CD4-positive, alpha-beta memory T cell (primary cell): ENCODE measurements at places on chromosomes 6 and 20. TPM values are rescaled to one million over a fixed set of nuclear protein-coding genes. Genes with fewer than 3 reads are reported as not detected.

KCNK5 gene
- total RNA-seq: 0.79 TPM

SEMG1 gene
- total RNA-seq: not detected

PPP1R14C gene
- total RNA-seq: not detected

DNA sequence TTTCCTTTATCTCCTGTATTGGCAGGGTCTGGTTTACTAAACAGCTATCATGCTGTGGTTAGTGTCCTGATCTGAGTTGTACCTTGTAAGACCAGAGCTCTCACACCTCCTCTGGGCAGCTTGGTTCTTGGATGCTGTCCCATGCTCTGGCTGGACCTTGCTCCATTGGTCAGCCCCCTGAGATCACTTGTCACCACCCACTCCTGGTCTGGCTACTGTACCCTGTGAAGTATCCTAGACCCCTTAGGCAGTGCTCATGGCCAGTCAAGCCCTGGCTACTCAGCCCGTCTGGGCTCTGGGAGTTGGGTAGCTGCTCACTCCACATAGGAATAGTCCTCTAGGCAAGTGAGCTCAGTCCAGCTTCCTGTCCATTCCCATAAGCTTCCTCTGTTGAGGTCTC, 31.1 kb downstream of the ADGRF4 start:
- H3K4me1 ChIP-seq: no peaks in the 10 kb centered on the region
- no peak overlapping the region for H3K4me3 ChIP-seq
- no peak overlapping the region for H3K27ac ChIP-seq
- no peak for DNase-seq
- no peaks in the 10 kb centered on the region for H3K36me3 ChIP-seq
- H3K27me3 ChIP-seq: no peaks in the 10 kb centered on the region

CGA gene
- total RNA-seq: not detected

- no peaks in the 10 kb centered on the region for H3K27me3 ChIP-seq
- no peaks in the 10 kb centered on the region for H3K4me1 ChIP-seq
- no peak overlapping the region for H3K4me3 ChIP-seq
- H3K27ac ChIP-seq: no peak overlapping the region
- H3K36me3 ChIP-seq: no peaks in the 10 kb centered on the region
Observed at GRCh38 chr6:114172576-114173260, 170.1 kb downstream of the HS3ST5 start.

DNA sequence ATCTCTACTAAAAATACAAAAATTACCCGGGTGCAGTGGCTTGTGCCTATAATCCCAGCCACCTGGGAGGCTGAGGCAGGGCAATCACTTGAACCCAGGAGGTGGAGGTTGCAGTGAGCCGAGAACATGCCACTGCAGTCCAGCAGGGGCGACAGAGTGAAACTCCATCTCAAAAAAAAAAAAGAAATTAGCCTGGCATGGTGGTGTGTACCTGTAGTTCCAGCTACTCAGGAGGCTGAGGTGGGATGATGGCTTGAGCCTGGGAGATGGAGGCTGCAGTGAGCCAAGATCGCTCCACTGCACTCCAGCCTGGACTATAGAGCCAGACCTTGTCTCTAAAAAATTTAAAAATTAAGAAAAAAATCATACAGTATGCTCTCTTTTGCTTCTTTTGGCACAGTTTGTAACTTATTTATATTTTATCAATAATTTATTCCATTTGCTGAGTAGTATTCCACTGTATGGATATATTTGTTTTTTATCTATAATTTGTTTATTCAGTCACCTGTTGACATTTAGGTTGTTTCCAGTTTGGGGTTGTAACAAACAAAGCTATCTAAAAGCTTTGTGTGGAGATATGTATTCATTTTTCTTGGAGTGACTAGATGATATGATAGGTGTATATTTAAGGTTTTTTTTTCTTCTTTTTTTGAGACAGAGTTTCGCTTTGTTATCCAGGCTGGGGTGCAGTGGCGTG, 8.0 kb upstream of the MYBL2 start:
- H3K4me3 ChIP-seq: no peak overlapping the region
- H3K27ac ChIP-seq: no peak overlapping the region
- H3K4me1 ChIP-seq: peaks cover 9% of the 10 kb centered on the region
- H3K27me3 ChIP-seq: no peaks in the 10 kb centered on the region
- DNase-seq: no peak
- H3K36me3 ChIP-seq: no peaks in the 10 kb centered on the region

- H3K36me3 ChIP-seq: peaks cover 6% of the 10 kb centered on the region
- no peak overlapping the region for H3K4me3 ChIP-seq
- H3K27me3 ChIP-seq: no peaks in the 10 kb centered on the region
- no peak for DNase-seq
- H3K27ac ChIP-seq: no peak overlapping the region
Observed at GRCh38 chr6:144722925-144723324, 437.8 kb downstream of the UTRN start.

DNA sequence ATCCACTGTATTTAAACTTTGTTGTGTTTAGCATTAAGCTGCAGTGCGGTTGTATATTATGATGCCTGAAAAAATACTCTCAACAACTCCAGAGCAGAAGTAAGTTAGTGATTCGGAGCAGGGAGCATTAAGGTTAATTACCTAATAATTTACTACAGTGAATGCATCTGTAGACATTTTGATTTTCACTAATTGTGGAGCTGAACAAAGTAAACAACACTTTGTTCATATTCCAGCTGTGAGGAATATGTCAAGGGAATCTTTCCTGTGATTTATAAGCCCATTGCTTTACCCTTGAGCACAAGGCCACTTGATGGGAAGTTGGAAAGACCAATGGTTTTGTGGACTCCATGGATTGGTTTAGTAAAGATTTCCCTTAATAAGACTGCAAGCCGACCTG, 77.1 kb downstream of the CBLN4 start:
- H3K27me3 ChIP-seq: no peaks in the 10 kb centered on the region
- no peaks in the 10 kb centered on the region for H3K4me1 ChIP-seq
- no peak for DNase-seq
- no peaks in the 10 kb centered on the region for H3K36me3 ChIP-seq

GJA1 gene
- not detected for total RNA-seq

DNA sequence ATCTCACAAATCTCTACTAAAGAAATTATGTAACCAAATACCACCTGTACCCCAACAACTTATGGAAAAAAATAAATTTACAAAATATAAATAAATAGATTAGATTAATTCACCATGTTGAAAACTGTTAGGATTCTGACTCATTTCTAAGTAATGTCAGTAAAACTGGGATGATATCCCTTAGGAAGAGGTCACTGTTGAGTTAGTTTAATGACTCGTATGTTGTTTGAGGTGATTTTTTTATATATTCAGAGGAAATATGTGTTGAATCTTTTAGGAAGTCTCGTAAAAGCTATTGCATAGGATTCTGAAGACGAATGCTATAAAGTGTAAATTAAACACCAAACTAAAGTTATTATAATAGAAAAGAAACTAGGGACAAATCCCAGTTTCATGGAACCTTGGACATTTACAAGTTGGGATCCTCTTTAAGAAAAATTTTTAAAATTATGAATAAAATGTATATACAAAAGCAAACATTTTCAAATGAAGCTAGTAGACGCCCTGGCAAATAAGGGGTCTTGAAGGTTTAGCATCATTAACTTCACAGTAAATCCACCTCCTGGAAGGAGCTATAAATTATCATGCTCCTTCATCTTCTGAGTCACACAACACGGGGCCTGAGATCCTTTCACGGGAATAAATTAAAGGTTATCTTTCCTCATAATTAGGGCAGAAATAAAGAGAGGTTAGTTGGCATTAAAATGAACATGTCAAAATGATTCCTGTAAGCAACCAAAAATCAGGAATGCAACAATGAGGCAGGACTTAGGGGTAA, 37.0 kb upstream of the POU3F2 start:
- H3K4me3 ChIP-seq: no peak overlapping the region
- H3K27me3 ChIP-seq: no peaks in the 10 kb centered on the region
- no peaks in the 10 kb centered on the region for H3K4me1 ChIP-seq

MCCD1 gene
- not detected for total RNA-seq

TSBP1 gene
- not detected for total RNA-seq

DNA sequence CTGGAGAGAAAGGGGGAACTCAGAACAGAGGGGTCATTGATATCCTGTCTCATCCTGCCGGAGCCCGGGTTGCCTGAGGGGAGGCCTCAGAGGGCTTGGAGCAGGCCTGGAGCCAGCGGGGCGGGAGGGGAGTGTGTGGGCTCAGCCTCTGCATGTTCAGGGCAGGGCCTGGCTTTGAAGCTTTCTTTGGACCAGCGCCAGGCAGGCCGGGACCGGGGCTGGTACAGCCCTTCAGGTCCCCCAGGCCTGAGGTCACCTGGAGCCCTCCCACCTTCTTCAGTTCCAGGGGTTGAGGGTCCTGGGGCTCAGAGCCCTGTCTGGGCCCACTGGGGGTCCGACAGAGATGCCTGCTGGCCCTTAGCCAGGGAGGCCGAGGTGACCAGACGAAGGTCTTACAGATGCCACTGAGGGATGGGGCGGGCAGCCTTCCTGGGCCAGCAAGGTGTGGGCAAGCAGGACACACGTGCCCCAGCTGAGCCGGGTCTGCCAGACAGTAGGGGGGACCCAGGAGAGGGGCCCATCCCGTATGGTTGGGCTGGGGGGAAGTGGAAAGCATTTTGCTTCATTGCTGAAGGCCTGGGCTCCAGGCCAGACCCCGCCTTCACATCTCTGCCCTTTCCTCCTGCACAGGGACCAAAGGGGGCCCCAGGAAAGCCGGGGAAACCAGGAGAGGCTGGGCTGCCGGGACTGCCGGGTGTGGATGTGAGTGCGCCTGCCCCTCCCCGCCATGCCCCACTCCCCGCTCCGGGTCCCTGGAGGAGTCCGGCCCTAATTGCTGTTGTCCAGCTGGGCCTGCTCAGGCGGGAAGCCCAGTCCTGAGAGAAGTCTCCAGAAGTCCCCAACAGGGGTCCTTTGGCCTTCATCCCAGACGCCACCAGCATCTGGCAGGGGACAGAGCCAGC, 2.0 kb downstream of the COL9A3 start:
- no peak for DNase-seq
- no peak overlapping the region for H3K27ac ChIP-seq
- peaks cover 17% of the 10 kb centered on the region for H3K27me3 ChIP-seq
- peaks cover 21% of the 10 kb centered on the region for H3K4me1 ChIP-seq
